GM23338 (cell line): ENCODE measurements at places on chromosomes 7 and 10.

GRCh38 chr10:119516381-119517234 lies 25.9 kb downstream of the RGS10 start:
- no peak for DNase-seq

GRCh38 chr10:111430070-111430469 lies 353.2 kb downstream of the ADRA2A start:
- DNase-seq: no peak

DNA sequence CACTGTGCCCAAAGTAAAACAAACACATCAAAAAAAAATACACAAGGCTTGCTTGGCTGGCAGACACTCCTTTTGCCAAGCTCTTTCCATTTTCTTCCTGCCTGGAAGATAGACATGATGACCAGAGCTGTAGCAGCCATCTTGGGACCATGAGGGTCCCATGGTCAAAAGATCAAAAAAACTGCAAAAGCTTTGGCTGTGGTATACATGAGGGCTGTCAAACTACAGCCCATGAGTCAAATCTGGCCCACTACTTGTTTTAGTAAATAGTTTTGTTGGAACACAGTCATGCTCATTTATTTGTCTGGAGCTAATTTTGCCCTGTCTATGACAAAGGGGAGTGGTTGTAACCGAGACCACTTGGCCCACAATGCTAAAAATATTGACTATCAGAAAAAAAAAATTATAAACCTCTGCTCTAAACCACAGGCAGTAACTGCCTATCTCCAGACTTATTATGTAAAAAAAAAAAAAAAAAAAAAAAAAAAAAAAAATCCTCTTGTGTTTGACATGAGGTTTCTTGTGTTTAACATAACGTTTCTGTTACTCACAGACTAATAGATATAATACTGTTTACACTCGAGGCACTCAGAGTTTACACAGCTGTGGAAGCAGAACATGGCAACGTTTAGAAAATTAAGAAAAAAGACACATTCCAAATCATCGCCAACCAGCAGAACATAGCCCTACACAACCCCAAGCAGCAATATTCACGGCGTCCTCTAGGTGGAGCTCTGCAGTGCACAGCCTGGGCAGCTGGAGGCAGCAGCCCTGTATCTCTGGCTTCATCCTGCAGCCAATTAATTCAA lies 36.9 kb downstream of the ASB13 start:
- peak; percentile 81 for DNase-seq

DNA sequence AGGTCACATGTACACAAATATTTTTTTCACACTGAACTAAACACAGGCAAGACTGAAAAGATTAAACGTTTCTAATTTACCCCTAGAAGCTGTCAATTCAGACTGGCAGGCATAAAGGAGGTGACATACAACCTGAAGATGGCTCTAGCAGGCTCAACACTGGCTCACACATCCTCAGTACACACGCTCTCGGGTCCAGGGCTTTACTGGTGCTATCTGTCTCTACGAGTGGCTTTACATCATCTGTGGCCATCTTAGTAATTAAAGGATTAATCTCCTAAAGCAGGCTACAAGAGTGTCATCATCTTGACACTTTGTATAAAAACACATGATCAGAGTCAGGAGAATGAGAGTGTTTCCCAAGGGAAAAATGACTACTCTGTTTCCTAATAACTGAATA lies 57.3 kb downstream of the COPG2 start:
- DNase-seq: no peak

GRCh38 chr7:18575622-18576572 lies 80.3 kb downstream of the HDAC9 start:
- DNase-seq: no peak

GRCh38 chr10:36221101-36221500 lies 579.0 kb upstream of the FZD8 start:
- no peak for DNase-seq

DNA sequence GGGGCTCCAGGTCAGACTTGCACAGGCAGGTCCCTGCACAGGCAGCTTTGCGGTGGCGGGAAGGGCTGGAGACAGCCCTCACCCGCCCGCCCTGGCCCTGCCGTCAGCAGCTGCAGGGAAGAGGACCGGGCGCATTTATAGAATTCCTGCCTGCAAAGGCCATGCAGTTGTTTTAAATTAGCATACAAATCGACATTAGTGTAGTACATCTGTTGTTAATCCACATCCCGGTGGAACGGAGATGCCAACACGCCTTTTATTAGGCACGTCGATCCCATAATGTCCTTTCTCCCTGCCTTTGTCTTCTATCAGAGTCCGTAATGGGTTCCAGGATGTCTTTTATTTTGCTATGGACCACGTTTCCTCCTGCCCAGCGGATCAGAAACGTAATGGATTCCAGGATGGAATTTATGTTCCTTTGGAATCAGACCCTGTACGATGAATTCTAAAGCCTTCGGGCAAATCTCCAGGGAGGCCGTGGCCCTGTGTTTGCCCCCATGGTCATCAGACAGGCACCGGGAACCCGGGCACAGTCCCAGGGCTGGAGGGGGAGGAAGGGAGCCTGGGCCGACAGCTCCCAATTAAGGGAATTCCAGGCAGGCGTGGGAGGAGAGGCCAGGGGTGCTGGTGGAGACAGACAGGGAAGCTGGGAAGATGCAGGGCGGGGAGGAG lies 123.9 kb downstream of the COL26A1 start:
- peak; percentile 88 for DNase-seq

- no peak for DNase-seq
Observed at GRCh38 chr10:110724116-110724921, 80.2 kb downstream of the RBM20 start.
